Liver (tissue), 10 donors: ENCODE measurements at places on chromosomes 1 and 21. TPM values are rescaled to one million over a fixed set of nuclear protein-coding genes. Genes with fewer than 3 reads are reported as not detected.
A peak's percentile ranks its signal among the peaks of the same experiment; 100 is the strongest.

The TMEM269 gene
- total RNA-seq = 0.08 TPM

The PSMA5 gene
- total RNA-seq = 26.3 TPM

The OR2T11 gene
- not detected for total RNA-seq

The HSD11B1 gene
- 226 TPM for total RNA-seq

The FCGR3A gene
- total RNA-seq = 37.7 TPM

The NLRP3 gene
- 0.84 TPM for total RNA-seq

The DAB1 gene
- total RNA-seq = 1.0 TPM

DNA sequence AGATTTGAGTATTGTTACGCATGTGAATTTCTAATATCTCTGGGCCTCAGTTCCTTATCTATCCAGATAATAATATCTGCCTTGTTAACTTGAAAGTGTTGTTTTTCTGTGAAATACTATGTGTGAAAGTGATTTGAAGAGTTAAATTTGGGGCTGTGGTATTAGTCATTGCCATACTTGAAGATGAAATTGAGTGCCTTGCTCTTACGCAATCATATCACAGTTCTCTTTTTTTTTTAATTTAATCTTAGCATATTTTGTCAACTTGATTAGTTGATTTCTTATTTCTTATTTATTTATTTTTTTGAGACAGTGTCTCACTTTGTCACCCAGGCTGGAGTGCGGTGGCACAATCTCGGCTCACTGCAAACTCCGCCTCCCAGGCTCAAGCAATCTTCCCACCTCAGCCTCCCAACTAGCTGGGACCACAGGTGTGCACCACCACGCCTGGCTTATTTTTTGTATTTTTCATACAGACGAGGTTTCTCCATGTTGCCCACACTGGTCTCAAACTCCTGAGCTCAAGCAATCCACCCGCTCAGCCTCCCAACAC, 31.0 kb downstream of the AGO4 start:
- H3K4me1 ChIP-seq = peaks cover 9% of the 10 kb centered on the region
- DNase-seq = no peak
- H3K4me3 ChIP-seq = no peak overlapping the region
- H3K27me3 ChIP-seq = no peaks in the 10 kb centered on the region

- no peak overlapping the region for H3K27ac ChIP-seq
- H3K27me3 ChIP-seq = no peaks in the 10 kb centered on the region
- no peak for DNase-seq
- H3K36me3 ChIP-seq = no peaks in the 10 kb centered on the region
- H3K4me3 ChIP-seq = no peak overlapping the region
Observed at GRCh38 chr1:52571783-52572182, 18.9 kb upstream of the TUT4 start.

DNA sequence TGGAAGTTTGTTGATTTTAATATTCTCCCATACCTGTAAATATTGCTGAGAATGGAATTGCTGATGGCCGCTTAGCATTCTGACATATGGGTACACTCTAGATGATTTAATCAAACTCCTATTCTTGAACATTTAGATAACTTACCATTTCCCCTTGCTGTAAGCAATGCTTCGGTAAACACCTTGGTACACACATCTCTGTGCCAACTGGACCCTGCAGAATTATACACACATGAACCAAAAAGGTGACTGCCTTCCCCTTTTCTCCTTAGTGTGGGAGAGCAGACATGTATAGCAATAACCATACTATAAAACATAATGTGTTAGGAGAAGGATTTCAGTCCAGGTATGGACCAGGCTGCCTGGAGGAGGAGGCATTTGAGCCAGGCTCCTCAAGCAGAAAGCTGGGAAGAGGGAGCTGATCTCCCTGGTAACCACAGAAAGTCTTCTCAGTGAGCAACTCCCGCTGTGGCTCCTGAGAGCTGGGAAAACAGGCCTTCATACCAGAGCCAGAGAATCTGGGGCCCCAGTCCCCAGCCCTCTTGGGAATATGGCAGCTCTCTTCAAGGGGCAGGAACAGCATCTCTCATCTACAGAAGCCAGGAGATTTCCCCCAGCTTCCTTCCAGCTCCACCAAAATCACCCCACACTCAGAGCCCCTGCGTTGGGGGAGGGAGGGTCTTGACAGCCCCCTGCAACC, 33.9 kb upstream of the CSF1 start:
- peak overlapping the region; percentile 61 for H3K27ac ChIP-seq
- peaks cover 4% of the 10 kb centered on the region for H3K4me1 ChIP-seq
- no peak overlapping the region for H3K4me3 ChIP-seq
- no peak for DNase-seq
- no peaks in the 10 kb centered on the region for H3K36me3 ChIP-seq
- H3K27me3 ChIP-seq = no peaks in the 10 kb centered on the region

DNA sequence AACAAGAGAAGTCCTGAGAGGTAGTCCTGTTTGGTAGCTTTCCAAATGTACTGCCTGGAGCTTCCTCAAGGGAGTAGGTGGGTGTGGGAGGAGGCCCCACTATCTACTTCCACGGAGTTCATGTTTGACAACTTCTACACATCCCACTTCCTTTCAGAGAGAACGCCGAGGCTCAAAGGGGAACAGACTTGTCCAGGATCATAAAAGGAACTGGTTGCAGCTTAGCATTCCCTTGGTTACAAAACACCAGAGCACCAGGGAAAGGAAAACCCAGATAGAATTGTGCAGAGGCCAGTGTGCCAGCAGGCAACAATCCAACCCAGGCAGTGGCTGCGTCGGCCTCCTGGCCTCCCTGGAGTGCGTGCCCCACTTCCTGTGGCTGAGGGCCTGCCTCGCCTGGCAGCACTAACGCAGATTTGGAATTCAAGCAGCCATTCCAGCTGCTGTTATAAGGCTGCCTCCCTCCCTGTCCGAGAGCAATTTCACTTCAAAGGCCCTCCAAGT, 4.2 kb upstream of the RAP1GAP start:
- H3K4me1 ChIP-seq = peaks cover 17% of the 10 kb centered on the region
- DNase-seq = no peak

GRCh38 chr1:187481581-187482148, 652.9 kb downstream of the PLA2G4A start:
- H3K4me3 ChIP-seq = no peak overlapping the region
- H3K4me1 ChIP-seq = no peaks in the 10 kb centered on the region
- no peak for DNase-seq
- no peaks in the 10 kb centered on the region for H3K36me3 ChIP-seq
